ENCODE measurements at places on chromosomes 5 and 9. TPM values are rescaled to one million over a fixed set of nuclear protein-coding genes. Genes with fewer than 3 reads are reported as not detected.

Gene FAM221B
- not detected for total RNA-seq

- no peaks in the 10 kb centered on the region for H3K4me1 ChIP-seq
- no peak overlapping the region for H3K4me3 ChIP-seq
- DNase-seq, result no peak
- H3K27me3 ChIP-seq, result no peaks in the 10 kb centered on the region
Measured at GRCh38 chr5:153523211-153523610, 32.7 kb downstream of the GRIA1 start.

Gene N4BP3
- total RNA-seq, result 2.9 TPM

Gene IFNA13
- total RNA-seq, result not detected

DNA sequence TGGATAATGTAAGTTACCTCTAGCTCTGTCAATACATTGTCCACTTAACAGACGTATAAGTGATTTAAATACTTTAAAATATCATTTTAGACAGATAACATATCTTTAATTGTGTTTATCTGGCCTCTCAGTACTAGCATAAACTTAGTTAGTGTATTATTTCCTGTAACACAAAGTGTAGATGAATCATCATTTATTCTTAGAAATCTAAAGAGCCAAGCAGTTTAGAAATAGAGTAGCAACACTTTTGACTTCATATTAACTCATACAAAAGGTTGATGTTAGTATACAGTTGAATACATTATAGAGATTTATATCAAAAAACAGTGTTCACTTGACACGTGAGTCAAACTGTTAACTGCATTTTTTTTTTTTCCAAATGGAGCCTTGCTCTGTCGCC, 18.0 kb downstream of the NCBP1 start:
- no peak for DNase-seq
- H3K4me1 ChIP-seq, result no peaks in the 10 kb centered on the region
- H3K27ac ChIP-seq, result no peak overlapping the region
- H3K27me3 ChIP-seq, result no peaks in the 10 kb centered on the region
- no peaks in the 10 kb centered on the region for H3K36me3 ChIP-seq
- no peak overlapping the region for H3K4me3 ChIP-seq

DNA sequence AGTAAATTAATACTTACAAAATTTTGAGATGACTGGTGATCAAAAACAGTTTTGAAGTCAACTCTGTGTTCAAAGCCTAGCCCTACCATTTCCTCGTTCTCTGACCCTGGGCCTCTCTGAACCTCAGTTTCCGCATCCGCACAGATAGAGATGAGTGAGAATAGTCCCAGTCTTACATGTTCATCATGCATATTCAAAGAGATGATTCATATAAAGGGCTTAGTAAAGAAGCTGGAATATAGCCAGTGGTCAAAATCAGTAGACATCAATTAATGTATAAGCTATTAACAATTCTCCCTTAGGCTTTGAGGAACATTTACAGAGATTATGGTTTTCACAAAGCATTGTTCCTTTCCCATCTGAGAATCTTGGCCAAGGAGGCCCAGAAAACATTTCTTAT, 250.6 kb downstream of the SPOCK1 start:
- H3K4me1 ChIP-seq, result no peaks in the 10 kb centered on the region
- no peaks in the 10 kb centered on the region for H3K36me3 ChIP-seq
- H3K27ac ChIP-seq, result no peak overlapping the region
- no peaks in the 10 kb centered on the region for H3K27me3 ChIP-seq
- DNase-seq, result no peak

DNA sequence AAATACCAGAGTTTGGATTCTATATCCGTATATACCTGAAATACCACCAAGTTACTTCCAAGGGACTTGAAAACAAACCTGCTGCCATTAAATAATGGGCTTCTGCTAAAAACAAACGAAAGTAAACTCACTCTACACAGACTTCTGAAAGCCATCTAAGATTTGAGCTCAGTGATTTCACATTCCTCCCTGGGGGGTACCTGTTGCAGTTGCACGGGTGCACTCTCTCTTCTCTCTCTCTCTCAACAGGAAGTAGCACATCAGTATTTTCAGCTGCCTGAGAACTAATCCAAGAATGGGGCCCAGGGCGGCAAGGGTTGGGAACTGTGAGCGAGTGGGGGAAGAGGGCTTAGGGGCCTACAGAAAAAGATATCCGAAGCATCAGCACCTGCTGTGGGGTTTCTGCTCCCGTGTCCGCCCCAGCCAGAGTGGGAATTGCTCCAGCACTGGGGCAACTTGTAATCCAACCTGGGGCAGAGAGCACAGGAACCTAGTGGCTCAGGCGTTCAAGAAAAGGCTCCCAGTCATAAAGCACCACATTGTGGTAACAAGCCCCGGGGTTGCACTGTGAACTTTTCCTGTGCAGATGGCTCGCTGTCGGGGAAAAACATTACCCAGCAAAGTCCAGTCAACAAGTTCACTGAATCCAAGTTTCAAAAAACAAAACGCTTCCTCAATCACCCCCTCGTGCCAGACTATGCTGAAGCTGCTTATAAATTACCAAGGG, 99.8 kb downstream of the EFNA5 start:
- no peak overlapping the region for H3K27ac ChIP-seq
- H3K4me1 ChIP-seq, result peaks cover 10% of the 10 kb centered on the region
- no peak overlapping the region for H3K4me3 ChIP-seq
- DNase-seq, result no peak
- no peaks in the 10 kb centered on the region for H3K27me3 ChIP-seq

Gene CIZ1
- total RNA-seq, result 154 TPM

Gene LCN12
- 20.0 TPM for total RNA-seq

Gene QRFP
- total RNA-seq, result not detected

GRCh38 chr9:120619751-120620655, 40.0 kb upstream of the CDK5RAP2 start:
- no peaks in the 10 kb centered on the region for H3K27me3 ChIP-seq
- H3K4me1 ChIP-seq, result 0 out of 2 replicates have a peak, but pooled peaks cover 6% of the 10 kb centered on the region
- no peak overlapping the region for H3K27ac ChIP-seq
- DNase-seq, result peak; percentile 50

- no peaks in the 10 kb centered on the region for H3K36me3 ChIP-seq
- peak; percentile 69 for DNase-seq
Measured at GRCh38 chr9:107819772-107820565, 330.4 kb upstream of the KLF4 start.

All from Caco-2 (cell line).